ENCODE measurements at places on chromosomes 12 and 14.

- DNase-seq = no peak
Measured at GRCh38 chr12:31004666-31005065, 69.0 kb upstream of the DDX11 start.

- DNase-seq = no peak
Measured at GRCh38 chr12:12990700-12991468, 9.2 kb downstream of the HEBP1 start.

DNA sequence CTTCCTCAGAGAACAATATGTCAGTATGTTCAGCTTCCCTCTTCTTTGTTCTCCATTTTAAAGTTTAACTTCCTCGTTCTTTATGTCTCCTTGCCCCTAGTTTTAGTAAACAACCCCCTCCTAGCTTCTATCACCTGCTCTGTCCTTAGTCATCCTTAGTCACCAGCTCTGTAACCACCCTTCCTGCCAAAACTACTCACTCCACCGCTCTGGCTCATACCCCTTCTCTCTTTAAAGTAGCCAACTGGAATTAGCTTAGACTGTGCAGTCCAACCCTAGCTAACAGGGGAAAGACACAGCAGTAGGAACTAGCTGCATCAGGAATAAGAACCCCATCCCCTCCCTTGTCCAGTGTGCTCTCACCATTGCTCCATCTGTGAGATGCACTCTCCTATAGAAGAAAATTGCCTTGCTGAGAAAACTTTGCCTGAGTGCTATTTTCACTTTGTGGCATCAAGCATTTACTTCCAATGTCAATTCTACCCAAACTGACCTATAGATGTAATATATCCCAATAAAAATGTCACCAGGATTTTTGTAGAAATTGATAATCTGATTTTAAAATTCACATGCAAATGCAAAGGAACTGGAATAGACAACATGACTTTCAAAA is 603.2 kb downstream of the C12orf50 start:
- DNase-seq = no peak

DNA sequence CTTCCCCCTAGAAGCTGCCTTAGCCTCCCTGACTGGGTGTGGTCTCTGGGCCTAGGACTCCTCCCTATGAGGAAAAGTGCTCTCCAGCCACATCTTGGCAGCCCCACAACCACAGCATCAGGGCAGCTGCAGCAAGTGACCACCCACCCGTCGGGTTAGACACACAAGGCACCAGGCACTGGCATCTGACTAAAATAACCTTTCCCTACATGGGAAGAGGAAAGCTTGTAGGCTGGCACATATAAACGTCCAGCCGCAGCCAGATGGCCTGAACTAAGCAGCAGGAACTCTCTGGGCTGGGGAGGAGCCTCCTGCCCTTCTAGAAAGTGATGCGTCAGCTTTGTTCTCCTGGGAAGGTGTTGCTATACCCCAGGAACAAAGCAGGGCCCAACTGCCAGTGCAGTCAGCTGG is 328.7 kb downstream of the DPF3 start:
- DNase-seq = no peak

- DNase-seq = no peak
Measured at GRCh38 chr12:75288860-75289259, 41.3 kb downstream of the CAPS2 start.

All from ecto neural progenitor cell (in vitro differentiated cells).